ENCODE measurements at places on chromosomes 1 and 21.

- no peak for DNase-seq
Measured at GRCh38 chr1:214282630-214283242, 1.8 kb downstream of the SMYD2 start.

DNA sequence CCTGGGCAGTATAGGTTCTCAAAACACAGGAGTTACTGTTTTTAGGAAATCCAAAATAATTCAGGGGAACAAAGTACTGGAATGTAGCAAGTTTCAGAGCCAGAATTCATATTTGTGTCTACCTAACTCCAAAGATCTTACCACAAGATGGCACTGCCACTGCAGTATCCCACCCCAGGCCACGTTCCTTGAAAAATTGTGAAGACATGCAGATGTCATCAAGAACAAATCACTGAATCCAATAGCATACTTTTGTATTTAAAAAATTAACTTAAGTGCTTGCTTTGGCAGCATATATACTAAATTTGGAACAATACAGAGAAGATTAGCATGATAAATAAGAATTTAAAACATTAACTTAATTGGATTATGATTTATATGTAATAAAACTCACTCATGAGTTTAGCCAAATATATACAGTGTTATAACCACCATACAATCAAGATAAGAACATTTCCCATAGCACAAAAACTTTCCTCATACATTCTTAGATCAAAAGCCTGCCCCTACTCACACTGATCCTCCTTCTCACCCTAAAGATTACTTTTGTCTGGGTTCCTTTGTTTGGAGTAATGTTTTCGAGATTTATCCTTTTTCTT is 209.9 kb downstream of the FAF1 start:
- no peak for DNase-seq

DNA sequence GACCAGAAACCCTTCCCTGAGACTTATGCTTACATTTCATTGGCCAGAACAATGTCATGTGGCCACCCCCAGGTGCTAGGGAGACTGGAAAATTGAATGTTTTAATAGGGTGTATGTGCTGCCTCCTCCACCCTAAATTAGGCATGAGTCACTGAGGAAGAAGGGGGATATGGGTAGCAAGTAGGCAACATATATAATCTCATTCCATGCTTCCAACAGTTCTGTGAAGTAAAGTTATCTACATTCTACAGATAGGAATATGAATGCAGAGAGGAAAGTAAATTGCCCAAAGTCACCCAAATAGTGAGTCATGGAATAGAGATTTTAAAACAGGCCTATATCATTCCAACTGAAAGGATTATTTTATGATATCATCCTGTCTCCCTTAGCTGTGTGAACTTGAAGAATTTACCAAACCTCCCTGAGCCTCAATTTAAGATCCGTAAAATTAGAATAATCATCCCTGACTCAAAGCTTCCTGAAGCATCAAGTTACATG is 168.6 kb upstream of the FGGY start:
- DNase-seq, result no peak

- DNase-seq, result no peak
Measured at GRCh38 chr1:47575855-47576757, 138.3 kb downstream of the FOXD2 start.

GRCh38 chr1:173355281-173356031 is 121.7 kb upstream of the PRDX6 start:
- no peak for DNase-seq

- no peak for DNase-seq
Measured at GRCh38 chr1:37274938-37275631, 199.3 kb upstream of the ZC3H12A start.

DNA sequence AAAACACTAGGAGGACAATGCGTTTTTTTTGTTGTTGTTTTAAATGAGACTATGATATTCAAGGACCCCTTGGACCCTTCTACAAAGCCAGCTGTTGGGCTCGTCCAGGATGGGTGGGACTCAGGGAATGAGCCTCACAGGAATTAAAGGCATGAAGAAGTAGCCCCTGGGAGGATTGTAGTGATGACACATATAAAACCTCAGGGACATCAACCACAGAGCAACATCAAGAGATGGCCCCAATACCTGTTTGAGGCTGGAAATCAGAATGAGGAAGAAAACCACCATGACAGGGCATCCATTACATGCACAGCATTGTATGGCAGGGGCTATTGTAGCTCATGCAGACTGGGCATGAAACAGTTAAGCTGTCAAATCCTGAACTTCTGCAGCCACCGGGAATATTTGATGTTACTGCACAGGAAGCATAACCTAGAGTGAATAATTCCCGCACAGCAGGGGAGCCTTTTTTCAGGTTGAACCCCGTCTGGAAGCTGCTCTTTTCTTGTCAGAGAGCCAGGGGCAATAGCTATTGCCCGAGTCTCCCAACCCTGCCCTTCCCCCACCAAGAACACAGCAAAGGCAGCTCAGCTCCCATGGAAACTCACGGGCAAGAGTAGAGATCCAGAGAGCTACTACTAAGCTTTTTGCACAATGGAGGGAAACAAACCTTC is 140.2 kb upstream of the FGGY start:
- DNase-seq, result no peak

GRCh38 chr1:39164256-39164655 is 40.2 kb upstream of the MACF1 start:
- DNase-seq, result no peak

All from stimulated activated CD8-positive, alpha-beta memory T cell treated with anti-CD3 and anti-CD28 coated beads, Interleukin-7, amount 100 ng/mL, for 24 hours (primary cell).